ENCODE measurements at places on chromosomes 2 and 18.

GRCh38 chr2:183014005-183014404 is 24.3 kb downstream of the NCKAP1 start:
- DNase-seq, result no peak

DNA sequence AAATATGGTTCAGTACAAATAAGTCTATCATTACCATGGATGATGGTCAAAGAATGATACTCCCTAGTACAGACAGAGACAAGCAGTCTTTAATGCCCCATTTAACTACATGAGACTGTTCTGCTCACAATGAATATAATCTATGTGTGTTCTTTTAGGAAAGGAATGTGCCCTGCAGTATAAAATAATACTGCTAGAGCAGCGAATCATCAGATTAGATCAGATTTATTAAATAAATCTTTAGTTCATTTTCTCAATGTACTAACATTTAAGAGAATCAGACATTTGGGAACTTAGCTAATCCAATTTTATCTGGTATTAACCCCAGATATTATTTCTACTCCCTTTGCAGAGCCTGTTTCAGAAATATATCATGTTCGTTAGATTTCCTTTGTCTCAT is 272.0 kb upstream of the GCFC2 start:
- no peak for DNase-seq

GRCh38 chr18:40686836-40687235 is 1268.2 kb upstream of the PIK3C3 start:
- no peak for DNase-seq

DNA sequence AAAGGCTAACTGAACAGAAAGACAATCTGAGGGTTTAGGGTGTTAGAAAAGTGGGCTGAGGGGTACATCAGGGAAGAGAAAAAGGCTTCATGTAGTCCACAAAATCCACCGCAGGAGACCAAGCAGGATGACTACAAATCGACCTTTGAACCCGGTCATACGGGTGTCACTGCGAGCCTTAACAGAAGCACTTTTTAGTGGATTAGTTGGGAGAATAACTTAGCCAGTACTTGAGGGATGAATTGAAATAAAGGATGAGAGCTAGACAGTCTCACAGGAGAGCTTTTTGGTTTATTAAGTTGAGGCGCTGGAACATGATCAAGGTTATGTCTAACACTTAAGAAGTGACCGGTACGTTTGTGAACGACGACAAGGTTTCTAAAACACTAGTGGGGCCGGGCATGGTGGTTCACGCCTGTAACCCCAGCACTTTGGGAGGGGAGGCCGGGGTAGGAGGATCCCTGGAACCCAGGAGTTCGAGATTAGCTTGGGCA is 217.7 kb downstream of the MCFD2 start:
- DNase-seq, result no peak

- DNase-seq, result no peak
These were observed 31.4 kb downstream of the CAPN13 start for GRCh38 chr2:30775833-30776232.

GRCh38 chr18:58562146-58562998 is 66.5 kb downstream of the ALPK2 start:
- DNase-seq, result no peak

DNA sequence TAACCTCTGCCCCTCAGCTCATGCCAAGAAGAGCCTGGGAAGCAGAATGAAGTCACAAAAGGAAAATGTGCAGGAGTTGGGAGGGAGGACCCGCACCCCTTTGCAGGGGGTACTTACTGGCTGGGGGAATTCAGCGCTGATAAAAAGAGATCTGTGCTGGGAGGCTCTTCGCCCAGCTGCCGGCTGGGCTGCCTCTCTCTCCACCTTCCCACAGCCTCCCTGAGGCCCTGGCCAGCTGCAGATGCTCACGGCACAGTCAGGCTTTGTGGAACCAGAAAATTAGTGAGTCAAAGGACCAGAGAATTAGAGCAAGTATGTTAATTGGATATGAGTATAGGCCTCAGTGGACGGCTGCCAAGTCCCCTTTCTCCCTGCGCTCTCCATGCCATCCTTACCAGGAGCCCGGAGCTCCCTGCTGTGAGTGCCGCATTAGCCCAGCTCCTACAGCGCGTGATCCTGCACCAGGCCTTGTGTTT is 181.7 kb upstream of the SH3BP4 start:
- DNase-seq, result no peak

GRCh38 chr18:73793386-73793785 is 354.2 kb downstream of the FBXO15 start:
- DNase-seq, result no peak

GRCh38 chr2:85772019-85772745 is 18.4 kb downstream of the ATOH8 start:
- no peak for DNase-seq

DNA sequence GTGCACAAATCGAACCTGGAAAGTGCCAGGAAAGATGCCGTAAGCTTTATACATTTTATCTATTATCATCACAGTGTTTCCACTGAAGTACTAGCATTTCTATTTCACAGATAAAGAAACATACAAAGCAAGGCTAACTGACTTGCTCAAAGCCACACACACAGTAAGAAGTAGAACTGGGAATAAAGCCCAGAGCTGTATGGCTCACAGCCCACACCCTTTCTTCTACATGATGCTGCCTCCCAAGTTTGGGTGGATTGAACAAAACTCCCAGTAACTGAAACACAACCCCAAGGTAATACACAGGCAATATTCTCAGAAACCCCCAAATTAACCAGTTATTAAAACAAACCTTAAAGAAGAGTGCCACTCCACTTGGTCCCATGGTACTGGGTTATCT is 11.2 kb downstream of the SAP130 start:
- DNase-seq, result no peak

GRCh38 chr2:120559401-120559800 is 176.3 kb upstream of the GLI2 start:
- no peak for DNase-seq
